ENCODE measurements at places on chromosomes 6 and 20.

DNA sequence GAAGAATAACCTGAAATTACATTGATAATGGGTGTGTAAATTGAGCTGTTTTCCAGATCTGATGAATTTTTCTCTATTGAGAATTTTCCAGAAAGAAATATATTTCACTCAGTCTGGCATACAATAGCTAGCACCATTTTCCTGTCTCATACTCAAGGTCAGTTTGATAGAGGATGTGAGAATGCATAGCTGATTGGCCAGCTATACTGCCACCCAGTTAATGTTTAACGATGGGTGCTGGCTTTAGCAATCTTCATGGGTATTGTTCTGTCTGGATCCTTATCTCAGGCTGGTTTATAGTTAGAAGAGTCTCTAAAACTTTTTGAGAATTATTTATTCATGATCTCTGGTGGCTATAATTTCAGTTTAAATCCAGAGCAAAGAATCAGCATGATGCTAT is 147.4 kb downstream of the HDGFL1 start:
- DNase-seq = no peak

DNA sequence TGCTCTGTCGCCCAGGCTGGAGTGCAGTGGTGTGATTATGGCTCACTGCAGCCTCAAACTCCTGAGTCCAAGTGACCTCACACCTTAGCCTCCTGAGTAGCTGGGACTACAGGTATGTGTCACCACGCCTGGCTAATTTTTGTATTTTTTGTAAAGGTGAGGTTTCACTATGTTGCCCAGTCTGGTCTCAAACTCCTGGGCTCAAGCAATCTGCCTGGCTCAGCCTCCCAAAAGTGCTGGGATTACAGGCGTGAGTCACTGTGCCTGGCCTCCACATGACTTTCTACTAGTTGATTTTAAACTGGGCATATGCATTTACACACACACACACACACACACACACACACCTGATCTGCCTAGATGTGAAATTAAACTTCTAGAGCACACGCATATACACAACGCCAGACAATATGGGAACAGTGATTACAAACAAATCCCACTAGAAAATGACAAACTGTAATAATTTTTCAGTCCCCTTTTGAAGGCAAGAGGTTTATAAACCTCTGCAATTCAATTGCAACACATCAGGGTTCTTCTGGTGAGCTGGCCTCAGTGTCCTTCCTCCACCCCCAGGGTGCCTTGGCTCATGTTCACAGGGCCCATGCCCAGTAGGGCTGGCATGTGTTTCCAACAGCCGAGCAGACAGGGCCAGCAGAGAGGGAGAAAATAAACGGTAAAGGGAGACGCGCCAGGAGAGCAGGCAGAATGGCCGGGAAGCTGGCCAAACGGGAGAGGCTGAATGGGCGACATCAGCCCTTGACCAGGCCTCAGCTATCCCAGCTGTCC is 31.2 kb downstream of the PARD6B start:
- DNase-seq = no peak

GRCh38 chr6:116568821-116569755 is 2.2 kb upstream of the RWDD1 start:
- DNase-seq = no peak

- peak; percentile 26 for DNase-seq
Measured at GRCh38 chr6:13593103-13593502, 18.7 kb downstream of the SIRT5 start.

GRCh38 chr6:25084508-25084833 is 148.7 kb upstream of the RIPOR2 start:
- DNase-seq = no peak

DNA sequence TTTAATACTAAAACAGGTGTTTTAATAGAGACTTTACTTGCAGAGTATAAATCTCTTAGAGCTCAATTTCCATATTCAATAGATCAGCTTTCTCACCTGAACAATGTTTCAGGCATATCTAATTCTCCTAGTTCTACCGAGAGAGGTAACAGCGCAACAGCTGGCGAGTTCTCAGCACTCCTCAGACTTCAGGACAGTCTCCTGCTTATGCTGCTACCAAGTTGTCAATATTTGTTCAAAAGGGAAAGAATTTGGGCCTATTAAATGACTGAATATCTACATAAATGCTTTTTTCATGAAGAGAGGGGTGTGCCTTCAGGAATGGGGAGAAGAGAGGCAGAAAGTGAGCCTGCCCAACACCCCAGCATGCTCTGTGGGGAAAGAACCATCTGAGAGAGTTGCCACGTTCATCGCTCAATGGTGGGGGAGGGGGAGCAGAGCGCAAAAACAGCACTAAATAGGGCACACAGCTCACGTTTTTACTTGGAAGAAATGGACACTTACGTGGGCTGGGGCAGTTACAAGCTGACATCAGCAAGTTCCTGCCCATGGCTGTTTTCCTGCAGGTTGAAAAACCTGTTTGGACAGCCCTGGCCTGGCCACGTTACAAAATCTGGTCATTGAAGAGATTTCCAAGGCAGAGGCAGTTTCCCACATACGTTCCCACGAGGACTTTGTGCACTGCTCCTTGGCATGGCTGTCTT is 38.0 kb downstream of the EZR start:
- no peak for DNase-seq

GRCh38 chr6:117397536-117398227 is 28.1 kb downstream of the ROS1 start:
- no peak for DNase-seq

- no peak for DNase-seq
Measured at GRCh38 chr20:8183526-8183925, 51.5 kb downstream of the PLCB1 start.

- no peak for DNase-seq
Measured at GRCh38 chr6:87118054-87118453, 23.1 kb upstream of the CGA start.

- no peak for DNase-seq
Measured at GRCh38 chr6:168608113-168608400, 167.1 kb downstream of the SMOC2 start.

- no peak for DNase-seq
Measured at GRCh38 chr6:121498481-121499276, 63.2 kb downstream of the GJA1 start.

DNA sequence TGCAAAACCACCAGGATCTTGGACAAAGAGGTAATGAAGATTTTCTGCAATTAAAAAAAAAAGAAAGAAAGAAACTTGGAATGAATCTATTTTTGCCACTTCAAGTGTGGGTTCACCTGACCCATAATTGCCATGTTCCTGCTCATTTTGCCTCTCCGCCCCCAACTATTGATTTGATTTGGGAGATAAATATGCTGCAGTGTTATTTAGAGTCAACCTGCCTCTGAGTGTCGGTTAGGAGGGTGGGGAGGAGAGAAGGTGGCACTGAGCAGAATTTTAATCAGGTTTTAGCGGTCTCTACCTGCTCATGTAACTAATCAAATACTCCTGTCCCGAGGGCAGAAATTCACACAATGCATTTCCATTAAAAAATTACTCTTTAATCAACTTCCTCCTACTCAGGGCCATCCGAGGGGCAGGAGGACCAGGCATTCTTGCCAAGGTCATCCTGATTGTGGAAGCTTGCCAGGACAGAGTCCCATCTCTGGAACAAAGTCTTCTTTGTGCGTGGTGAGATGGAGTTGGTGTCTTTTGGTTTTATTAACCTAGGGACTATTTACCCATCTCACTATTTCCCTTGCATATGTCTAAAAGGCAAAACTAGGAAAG is 300.1 kb downstream of the CDH26 start:
- no peak for DNase-seq

DNA sequence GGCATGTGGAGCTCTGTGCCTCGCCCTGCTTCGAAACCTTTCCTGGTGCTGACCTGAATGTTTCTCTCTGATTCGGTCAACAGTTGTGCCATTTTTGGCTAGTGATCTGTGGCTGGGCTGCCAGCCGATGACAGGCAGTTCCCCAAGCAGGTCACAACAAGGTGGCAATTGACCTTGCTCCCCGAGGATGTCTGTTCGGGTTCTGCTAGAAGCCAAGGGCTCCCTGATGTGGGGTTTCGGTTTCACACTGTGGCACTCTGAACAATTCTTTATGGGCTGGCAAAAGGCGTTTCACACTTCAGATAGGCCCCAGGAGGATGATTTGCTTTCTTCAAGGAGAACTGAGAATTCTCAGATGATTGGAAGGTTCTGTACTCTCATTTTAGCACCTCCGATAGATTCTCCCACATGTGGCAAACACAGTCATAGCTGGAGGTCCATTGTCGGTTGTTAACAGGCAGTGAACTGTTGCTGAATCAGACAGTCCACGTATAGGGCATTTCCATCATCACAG is 135.6 kb downstream of the SLC24A3 start:
- peak; percentile 0 for DNase-seq

DNA sequence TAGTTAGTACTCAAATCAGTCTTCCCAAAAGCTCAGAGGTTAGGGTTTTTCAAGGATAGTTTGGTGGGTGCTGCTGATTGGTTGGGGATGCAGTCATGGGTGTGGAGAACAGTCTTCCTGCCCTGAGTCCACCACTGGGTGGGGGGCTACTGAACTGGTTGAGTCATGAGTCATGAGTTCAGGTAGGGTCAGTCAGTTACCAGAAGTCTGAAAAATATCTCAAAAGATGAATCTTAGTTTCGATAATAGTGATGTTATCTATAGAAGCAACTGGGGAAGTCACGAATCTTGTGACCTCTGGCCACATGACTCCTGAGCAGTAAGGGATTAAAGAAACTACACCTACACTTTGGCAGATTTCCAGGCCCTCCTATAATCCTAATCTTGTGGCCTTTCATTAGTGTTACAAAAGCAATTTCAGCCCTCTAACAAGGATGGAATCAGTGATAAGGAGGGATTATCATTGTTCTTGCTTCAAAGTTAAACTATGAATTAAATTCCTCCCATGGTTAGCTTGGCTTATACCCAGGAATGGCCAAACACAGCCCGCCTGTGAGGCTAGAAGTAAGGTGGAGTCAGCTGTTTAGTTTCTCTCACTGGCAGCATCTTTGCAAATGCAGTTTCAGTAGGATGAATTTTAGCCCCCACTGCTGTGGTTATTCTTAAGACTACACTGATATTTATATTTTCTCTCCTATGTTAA is 33.3 kb upstream of the NKAIN2 start:
- DNase-seq = no peak

GRCh38 chr6:157550114-157550989 is 169.4 kb downstream of the ZDHHC14 start:
- peak; percentile 40 for DNase-seq

DNA sequence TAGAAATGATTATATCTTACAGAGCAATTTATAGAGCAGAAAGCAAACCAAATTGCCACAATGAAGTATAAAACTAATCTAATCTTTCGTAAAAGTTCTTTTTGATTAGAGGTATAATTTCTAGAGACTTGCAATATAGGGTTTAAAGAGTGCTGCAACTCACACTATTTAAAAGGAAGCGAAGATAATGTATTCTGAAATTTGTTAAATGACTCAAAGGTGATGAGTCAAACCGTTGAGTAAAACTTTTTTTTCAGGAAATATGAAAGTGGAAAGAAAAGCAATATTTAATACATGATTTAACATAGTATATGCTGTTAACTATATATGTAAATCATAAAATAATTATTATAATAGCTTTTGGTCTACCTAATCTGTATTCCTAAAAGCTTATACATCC is 133.6 kb downstream of the SYNE1 start:
- DNase-seq = peak; percentile 11

GRCh38 chr6:137011406-137011805 is 33.4 kb downstream of the IL20RA start:
- no peak for DNase-seq

- no peak for DNase-seq
Measured at GRCh38 chr6:37845930-37846329, 26.4 kb downstream of the ZFAND3 start.

GRCh38 chr6:168301648-168302398 is 17.8 kb downstream of the DACT2 start:
- no peak for DNase-seq

- DNase-seq = no peak
Measured at GRCh38 chr6:154796484-154796883, 63.3 kb downstream of the SCAF8 start.

DNA sequence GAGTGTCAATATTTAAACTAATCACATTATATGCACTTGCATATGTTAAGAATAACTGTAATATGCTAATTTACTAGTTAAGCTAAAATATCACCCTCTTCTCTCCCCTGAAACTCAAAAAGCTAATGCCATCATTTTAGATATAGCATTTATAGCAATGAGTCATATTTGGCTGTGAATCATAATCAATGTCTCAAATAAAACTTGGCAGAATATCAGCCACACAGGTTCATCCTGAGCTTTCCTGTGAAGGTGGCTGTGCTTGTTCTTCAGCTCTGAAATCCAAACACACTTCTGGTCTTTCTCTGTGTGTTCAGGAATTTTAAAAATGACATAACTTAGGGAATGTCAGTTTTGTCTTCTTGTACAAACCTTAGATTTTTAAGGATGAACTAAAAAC is 12.8 kb upstream of the PNRC1 start:
- DNase-seq = no peak

- DNase-seq = no peak
Measured at GRCh38 chr20:2749343-2749950, 51.0 kb downstream of the CPXM1 start.

DNA sequence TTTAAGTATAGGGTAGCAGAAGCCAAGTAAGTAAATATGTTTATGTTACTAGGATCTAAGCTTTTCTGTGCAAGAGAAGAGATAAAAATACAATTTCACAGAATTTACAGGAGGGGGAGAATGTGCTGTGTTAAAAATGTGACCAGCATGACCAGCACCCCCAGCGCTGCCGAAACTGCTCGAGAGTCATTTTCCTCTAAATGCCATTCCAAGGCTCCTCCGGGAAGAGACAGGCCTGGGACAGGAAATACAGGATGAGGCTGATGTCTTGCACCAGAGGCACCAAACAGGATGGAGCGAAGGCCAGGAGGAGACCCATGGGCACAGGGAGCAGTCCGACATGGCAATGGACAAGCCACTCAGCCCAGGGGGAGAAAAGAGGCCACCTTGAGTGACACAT is 21.1 kb downstream of the TAF4 start:
- no peak for DNase-seq

DNA sequence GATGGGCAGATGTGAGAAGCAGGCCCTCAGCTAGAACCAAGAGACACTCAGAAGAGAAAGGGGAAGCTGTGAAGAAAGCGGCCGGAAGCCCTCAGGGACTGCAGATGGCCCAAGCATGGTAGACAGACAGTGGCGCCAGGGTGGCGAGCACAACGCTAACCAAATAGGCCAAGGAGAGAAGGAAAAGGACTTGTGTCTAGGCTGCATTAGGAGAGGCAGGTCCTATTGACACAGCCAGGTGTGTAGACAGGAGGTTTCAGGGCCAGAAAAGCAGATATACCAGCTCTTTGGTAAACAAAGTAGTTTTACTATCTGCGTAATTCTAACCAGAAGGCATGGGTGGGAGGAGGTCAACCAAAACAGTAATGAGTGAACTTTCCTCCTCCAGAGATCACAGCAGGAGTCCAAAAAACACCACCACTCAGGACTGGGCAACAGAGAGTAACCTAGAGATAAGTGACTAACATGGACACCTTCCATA is 15.8 kb upstream of the MAP7 start:
- no peak for DNase-seq
